T-helper 22 cell (primary cell): ENCODE measurements at places on chromosomes 11 and 22.

DNA sequence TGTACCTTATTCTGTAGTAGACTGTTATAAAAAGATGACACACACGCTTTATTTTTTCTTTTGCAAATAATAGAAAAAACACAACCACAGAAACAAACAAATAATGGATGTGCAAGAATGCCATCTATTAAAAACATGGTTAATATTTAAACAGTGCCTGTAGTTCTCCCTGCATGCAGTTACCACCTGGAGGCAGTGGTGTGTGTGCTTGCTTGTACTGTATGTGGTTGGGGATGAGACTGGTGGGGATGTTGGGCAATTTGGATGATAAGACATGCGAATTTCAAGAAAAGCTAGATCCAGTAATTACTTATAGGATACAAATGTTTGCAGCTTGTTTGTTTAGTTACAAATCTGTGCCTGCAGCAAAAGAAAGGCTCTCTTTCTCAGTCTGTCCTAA lies 3.6 kb downstream of the C11orf87 start:
- DNase-seq, result no peak

- DNase-seq, result peak; percentile 53
These were observed 3.8 kb upstream of the GGA1 start for GRCh38 chr22:37604875-37605274.

- no peak for DNase-seq
These were observed 18.5 kb downstream of the PLEKHB1 start for GRCh38 chr11:73664877-73665276.

GRCh38 chr22:28222976-28223745 lies 304.1 kb upstream of the PITPNB start:
- no peak for DNase-seq

- no peak for DNase-seq
These were observed 14.5 kb downstream of the SEPTIN3 start for GRCh38 chr22:41983513-41984405.

GRCh38 chr22:39279170-39279850 lies 34.5 kb upstream of the PDGFB start:
- DNase-seq, result no peak

- DNase-seq, result no peak
These were observed 192.1 kb downstream of the MN1 start for GRCh38 chr22:27609451-27609888.

DNA sequence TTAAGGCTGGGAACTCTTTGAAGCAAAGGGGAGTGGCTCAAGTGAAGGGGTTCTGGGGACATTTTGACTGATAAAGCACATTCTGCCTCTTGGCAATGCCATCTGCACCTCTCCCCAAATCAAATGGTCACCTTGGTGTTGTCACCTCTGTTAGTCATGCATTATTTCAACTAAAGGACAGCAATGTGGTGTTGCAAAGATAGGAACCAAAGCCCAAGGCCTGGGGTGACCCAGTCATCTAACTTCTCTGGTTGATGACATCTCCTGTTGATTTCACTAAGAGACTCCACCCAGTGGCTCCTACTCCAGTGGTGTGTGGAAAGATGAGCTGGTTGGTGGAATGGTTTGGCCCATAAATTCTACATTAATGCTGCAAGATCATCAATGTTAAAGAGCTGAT lies 7.8 kb upstream of the MS4A1 start:
- DNase-seq, result no peak

DNA sequence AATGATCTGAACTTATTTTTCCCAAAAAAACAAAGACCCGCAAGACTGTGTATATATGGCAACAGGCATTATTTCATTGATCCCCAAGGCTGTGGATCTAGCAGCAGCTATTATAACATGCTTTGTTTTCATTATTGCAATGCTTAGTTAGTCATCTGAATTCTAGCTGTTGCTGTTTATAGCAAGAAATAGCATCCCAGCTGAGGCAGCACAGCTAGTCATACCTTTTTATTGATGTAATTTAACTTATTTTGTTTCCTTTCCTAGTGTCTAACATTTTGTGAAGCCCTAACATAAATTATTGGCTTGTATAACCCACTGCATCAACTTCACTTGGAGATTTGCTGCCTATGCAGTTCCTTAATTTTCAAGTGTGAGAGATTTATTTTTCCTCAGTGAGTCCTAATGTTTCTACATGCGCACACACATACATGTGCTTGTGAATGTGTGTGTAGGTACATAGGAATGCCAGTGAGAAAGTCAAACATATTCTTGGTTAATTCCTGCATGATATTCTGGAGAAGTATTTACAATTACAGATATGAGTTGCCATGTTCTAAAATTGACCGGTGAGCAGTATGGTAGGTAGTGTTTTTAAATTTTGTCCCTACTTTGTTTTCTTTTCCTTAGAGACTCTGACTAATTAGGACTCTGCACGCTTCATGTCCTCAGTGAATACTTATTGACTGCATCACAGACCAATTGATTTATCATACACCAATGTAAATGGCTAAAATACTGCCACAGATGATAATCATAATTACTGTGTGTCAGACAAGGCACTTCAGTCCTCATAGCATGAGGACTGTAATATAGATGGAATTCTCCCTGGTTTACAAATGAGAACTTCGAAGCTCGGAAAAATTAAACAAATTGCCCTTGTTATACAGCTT lies 119.3 kb downstream of the WNT11 start:
- no peak for DNase-seq

DNA sequence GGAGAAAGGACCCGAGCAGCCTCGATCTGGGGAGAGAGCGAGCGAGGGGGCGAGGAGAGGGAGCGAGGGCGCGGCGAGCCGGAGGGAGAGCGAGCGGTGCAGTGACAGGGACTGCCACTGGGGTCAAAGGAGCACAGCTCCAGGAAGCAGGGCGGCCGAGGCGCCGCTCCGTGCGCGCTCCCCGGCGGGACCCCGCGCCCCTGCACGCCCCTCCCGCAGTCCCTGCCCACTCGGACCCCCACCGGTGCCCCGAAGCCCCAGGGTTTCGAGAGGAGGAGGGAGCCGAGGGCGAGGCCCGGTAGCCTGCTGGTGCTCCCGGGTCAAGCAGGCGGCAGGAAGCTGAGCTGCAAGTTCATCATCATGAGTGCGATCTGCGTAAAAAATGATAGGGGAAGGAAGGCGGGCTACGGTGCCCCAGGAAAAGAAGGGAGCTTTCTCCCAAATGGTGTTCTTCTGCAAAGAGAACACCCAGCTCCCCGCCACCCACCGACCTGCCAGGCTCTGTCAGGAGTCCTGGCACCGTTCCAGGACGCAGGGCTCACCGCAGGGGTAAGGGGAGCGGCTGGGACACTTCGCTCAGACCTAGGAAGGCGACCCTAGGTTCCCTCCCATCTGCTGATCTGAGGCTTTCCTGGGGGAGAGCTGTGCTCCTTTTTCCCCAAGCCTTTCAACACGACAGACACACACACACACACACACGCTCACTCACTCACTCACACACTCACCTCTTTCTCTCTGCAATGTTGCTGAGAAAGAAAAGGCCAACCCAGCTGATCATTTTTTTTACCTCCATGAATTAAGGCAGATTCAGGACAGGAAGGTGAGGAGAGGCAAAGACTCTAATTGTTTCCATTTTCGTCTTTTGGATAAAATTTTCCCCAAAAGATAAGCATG lies at the start of gene MPPED2:
Gene MPPED2, minus strand, starts transcription at position 103 of the 894 bp plus-strand sequence. CDS start 5,980 bp downstream, outside the sequence.
- DNase-seq, result no peak

- no peak for DNase-seq
These were observed 132.3 kb downstream of the APIP start for GRCh38 chr11:34783816-34784317.

DNA sequence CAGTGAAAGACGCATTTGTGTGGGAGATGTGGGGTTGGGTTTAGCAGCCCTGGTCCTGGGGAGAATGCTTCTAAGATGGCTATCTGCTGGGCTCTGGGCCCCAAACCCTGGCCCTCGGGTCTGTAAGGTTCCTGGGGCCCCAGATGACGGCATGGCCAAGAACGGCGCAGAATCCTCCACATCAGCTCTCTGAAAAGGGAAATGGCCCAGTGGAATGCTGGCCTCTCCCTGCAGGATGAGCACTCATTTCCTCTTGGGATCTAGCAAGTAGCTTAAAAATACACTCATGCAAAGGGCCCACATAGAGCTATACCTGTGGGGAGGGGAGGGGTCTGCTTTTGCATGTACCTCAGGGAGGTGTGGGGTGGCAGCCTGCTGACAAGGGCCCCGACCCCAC lies 37.5 kb upstream of the LINC01488 start:
- no peak for DNase-seq

DNA sequence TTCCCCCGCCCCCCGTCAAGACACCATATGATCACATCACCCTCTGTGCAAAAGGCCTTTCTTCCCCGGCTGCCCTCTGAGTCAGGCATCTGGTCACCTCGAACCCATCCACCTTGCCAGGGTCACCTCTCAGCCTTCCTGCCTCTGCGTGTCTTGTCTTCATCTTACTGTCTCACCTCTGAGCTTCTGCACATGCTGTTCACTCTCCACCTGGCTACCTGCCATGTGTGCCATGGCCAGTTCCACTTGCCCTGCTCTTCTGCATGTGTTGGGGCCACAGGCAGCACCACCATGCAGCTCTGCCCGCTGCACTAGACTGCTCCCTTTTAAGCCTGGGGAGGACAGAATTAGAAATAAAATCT lies 9.8 kb downstream of the ZNF74 start:
- no peak for DNase-seq

GRCh38 chr11:38990139-38990538 lies 2392.1 kb upstream of the RAG2 start:
- DNase-seq, result no peak

DNA sequence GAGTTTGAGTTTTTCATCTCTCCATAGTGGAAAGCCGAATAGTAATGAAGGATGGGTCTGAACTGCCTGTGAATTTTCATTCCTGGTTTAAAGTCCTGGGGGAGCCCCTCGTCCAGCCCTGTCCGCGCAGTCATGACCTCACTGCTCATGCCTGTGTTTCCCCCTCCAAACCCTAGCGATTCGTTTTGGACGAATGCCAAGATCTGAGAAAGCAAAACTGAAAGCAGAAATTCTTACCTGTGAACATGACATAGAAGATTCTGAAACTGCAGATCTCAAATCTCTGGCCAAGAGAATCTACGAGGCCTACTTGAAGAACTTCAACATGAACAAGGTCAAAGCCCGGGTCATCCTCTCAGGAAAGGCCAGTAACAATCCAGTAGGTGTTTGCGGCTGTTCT lies 30.5 kb downstream of the CDPF1 start:
- no peak for DNase-seq

DNA sequence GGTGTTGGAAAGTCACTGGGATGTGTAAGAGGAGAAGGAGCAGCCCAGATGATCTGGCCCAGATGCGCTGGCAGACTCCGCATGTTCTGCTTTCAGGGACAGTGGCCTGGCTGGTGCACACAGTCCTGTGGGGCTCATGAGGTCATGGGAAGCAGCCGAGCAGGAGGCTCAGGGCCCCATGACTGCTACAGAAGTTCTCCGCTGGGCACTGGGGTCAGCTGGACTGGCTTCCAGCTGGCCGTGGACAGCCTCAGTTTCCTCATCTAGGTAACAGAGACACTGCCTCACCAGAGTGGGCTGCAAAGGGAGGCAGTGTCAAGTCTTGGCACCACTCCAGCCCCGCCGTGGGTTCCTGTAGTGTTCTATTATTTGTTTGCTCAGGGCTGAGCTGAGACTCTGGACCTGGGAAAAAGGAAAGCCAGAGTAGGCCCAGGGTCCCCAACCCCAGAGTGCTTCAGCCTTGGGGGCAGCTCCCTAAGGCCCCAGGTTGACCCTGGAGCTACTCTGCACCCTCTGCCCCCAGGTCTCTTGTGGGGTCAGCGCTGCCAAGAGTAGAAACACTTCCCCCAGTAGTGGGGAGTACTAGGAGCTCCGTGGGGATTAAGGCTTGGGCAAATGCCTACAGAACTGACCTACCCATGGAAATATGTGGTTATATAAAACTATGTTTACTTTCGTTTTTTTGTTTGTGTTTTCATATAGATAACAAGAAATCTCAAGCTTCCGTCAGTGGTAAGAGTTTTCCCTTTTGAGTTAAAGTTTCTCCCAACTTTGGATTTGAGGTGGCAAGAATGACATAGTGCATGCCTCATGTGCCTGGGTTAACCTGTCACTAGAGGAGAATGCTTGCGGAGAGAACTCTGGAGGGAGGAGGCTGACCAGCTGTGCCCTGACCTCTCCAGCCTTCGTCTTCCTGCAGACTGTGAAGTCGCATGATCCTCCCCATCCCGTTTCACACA lies 45.3 kb downstream of the MED15 start:
- DNase-seq, result no peak

DNA sequence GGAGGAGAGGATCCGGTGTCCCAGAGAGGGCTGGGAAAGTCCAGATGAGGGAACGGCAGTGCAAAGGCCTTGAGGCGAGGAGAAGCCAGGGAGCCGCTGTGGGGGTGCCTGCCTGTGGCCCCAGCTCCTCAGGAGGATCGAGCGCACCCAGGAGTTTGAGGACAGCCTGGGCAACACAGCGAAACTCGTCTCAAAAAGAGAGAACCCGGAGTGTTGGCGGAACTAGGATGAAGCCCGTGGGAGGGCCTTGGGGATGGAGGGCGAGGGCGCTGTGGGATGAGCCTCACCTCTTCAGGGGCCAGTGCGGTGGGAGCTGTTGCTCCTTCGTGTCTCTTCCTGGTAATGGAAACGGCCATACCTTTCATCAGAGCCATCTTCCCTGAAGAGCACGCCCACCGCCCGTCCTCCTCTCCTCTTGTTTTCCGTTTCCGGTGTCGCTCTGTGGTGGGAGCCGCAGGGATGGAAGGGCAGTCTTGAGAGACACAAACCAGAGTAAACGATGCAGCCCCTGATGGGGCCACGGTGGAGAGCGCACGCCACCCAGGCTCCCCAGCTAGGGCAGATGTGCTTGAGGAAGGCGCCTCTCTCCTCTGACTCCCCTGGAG lies 15.7 kb downstream of the TRMU start:
- no peak for DNase-seq

- no peak for DNase-seq
These were observed 227.5 kb downstream of the MIAT start for GRCh38 chr22:26884921-26885320.

DNA sequence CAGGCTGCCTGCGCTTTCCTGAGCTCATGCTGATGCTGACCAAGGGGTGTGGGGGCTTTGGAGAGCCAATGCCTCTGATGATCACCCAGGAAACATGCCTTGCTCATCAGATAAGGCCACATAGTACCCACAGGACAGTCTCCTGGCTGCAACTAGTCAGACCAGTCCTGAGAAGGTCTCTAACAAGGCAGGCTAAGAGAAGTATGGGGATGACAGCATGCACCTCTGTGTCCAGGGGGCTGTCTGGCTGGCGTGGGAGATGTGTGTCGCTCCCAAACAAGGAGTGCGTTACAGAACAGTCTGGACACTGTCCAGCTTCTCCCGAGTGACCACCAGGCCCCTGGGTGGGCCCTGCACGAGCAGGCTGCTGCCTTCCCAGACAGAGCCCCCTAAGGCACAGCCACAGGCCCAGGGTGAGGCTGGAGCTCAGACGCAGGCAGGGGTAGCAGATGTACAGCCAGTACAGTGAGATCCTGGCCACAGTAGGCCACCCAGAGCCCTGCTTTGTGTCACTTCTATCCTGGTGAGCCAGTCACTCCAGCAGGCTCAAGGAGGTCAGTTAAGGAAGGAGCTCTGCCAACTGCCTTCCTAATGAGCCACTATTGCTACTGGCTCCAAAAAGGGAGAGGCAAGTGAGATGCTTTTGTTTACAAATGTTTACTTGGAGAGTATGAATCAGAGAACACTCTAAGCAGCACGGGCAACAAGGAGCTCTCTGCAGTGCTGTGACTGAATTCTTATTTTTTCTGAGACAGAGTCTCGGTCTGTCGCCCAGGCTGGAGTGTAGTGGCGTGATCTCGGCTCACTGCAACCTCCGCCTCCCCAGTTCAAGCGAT lies 66.0 kb upstream of the CLTCL1 start:
- DNase-seq, result no peak

GRCh38 chr11:17159441-17159840 lies 48.3 kb downstream of the PIK3C2A start:
- no peak for DNase-seq
